Stimulated activated CD4-positive, alpha-beta T cell treated with anti-CD3 and anti-CD28 coated beads, Interleukin-1b, Interleukin-23, amount 100 ng/mL, for 1 hour (primary cell): ENCODE measurements at places on chromosomes 16 and 17.

DNA sequence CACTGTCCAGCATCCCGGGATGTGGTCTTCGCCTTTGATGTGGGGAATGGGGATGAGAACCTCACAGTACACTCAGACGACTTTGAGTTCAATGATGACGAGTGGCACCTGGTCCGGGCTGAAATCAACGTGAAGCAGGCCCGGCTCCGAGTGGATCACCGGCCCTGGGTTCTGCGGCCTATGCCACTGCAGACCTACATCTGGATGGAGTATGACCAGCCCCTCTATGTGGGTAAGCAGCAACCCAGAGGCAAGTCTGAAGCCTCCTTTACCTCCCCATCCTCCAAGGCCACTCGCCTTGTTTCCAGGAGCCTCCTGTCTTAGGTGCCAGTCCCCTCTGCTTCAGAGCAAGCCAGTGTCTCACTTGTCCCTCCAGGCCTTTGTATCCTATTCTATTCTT is 10.2 kb downstream of the CNTNAP1 start:
- DNase-seq: no peak

DNA sequence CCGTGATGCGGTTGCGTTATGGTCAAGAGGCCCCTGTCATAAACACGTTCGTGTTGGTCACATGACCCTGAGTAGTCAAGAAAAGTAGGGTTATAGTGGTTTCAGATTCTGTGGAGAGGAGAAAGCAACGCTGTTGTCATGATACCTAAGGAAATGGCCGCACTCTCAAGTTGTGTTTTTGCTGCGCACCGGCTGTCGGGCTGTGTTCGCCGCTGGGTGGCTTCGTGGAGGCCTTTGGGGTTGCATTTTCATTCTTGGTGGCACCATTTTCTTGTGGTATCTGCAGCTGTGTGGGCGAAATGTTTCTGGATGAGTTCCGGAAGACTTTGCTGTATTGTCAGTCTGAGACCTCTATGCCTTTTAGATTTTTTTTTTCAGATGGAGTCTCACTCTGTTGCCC is 35.0 kb downstream of the DEF8 start:
- DNase-seq: no peak

GRCh38 chr17:69088643-69089200 is 28.0 kb upstream of the ABCA9 start:
- DNase-seq: no peak

GRCh38 chr16:24858219-24859041 is 12.7 kb downstream of the SLC5A11 start:
- DNase-seq: no peak

DNA sequence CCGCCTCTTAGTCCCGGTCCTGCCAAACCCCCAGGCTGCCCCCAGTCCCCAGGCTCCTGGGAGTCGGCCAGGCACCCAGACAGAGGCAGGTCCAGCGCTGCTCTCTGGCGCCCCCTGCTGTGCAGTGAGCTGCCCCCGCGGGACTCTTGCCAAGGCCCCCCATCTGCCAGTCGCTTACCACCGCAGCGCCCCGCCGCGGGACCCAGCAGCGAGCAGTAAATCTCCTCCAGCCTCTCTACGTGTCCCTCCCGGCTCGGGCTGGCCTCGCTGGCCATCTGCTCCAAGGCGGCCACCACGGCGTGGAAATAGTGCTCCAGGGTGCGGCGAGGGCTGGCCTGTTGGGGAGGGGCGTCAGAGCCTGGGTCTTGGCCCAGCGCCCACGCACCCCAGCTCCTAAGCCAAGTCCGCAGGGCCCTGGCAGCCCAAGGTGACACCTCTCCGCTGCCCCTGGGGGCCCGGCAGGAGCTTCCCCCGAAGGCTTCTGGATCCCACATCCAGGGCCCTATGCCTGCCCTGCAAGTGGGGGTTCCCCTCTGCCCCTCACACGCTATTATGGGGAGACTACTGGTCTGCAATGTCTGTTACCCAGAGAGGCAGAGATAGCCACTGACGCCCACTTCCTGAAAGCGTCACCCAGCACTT is 33.7 kb upstream of the MFSD6L start:
- peak; percentile 3 for DNase-seq

- no peak for DNase-seq
Observed at GRCh38 chr17:74350486-74350885, 11.2 kb downstream of the BTBD17 start.

DNA sequence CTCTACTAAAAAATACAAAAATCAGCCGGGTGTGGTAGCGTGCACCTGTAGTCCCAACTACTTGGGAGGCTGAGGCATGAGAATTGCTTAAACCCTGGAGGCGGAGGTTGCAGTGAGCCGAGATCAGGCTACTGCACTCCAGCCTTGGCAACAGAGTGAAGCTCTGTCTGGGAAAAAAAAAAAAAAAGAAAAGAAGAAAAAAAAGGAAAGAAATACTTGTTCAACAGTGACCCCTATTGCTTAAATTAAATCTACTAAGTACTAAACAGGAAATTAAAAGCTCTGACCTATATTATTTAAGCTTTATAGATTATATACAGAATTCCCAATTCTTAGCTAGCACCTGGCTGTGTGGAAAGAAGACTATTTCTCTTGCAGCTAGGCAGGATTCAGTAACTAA is 48.9 kb downstream of the FBXL20 start:
- DNase-seq: no peak
